ENCODE measurements at places on chromosomes 11 and 22.
A peak's percentile ranks its signal among the peaks of the same experiment; 100 is the strongest.

DNA sequence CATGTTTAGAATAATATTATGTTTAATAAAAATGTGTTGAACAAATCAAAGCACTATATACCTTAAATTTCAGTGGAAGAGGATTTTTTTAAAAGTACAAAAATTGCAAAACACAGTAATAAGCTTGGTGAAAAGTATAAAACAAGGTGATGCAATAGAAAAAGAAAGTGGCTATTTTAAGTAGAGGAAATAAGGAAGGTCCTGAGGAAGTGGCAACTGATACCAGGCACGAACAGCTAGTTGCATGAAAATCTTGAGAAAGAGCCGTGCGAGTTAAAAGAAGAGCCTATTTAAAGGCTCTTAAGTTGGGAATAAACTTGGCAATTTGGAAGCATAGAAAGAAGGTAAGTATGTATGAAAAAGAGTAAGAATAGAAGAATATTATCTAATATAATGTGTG, 1679.3 kb downstream of the LRRC4C start:
- DNase-seq = no peak

GRCh38 chr11:8577791-8578581, 16.0 kb downstream of the STK33 start:
- no peak for DNase-seq

GRCh38 chr11:60700689-60701468, 1.5 kb downstream of the MS4A8 start:
- no peak for DNase-seq

GRCh38 chr11:28903716-28904115, 795.5 kb downstream of the METTL15 start:
- DNase-seq = no peak

GRCh38 chr11:20056109-20056949, 103.9 kb downstream of the DBX1 start:
- DNase-seq = no peak

- DNase-seq = no peak
Observed at GRCh38 chr22:30323246-30323645, 3.5 kb downstream of the TBC1D10A start.

DNA sequence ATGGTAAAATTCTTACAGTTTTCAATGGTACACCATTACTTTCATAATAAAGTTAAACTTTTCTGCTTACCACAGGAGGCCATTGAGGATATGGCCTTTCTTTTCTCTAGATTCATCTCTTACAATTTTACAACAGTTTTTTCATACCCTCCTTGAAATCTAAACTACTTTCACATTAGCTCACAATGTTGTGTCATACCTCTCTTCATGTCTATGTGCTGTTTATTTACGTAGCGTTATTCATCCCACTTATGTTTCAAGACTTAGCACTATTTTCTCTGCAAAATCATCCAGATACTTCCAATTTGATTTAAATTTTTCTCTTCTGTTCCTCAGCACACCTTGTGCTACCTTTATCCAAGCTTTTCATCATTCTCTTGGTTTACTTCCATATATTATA, 123.3 kb downstream of the METTL15 start:
- no peak for DNase-seq

DNA sequence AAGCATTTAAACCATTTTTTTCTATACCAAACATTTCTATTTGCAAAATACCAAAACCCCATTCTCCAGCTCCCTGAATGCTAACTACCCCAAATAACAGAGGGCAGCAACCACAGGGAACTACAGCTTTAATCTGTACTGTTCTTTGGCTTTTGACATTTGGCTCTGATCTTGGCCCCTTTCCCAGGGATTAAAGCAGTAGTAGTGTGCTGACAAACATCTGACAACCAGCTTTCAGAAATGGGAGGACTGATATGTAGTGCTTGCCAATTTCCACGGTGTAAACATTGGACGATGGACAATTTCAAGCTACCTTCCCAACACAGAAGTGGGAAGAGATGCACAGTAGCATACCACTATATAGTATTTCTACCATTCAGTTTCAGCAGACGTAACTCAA, 88.4 kb upstream of the TEAD1 start:
- DNase-seq = no peak

- DNase-seq = no peak
Observed at GRCh38 chr11:66002648-66003225, 434 bp downstream of the BANF1 start.

DNA sequence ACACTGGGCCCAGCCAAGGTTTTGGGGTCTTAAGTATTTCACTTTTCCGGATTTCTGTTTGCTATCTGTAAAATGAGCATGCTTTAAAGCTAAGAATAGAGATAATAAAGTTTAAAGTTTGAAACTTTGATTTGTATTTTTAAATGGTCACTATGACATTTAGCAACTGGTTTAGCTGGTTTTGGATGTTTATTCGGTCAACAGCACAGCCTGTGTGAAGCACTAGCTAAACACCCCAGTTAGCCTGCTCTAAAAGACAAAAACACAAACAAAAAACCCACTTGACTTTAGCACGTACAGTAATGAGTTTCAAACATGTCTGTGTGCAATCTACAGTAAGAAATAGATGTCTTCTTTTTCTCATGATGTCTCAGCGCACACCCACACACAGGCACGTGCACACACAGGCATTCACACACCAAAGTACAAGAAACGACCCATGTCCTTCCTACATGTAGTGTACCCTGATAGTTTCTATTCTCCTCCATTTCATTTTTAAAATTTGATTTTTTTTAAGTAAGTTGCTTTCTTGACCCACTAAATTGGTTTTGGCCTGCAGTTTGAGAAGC, 29.4 kb downstream of the SLC1A2 start:
- no peak for DNase-seq

DNA sequence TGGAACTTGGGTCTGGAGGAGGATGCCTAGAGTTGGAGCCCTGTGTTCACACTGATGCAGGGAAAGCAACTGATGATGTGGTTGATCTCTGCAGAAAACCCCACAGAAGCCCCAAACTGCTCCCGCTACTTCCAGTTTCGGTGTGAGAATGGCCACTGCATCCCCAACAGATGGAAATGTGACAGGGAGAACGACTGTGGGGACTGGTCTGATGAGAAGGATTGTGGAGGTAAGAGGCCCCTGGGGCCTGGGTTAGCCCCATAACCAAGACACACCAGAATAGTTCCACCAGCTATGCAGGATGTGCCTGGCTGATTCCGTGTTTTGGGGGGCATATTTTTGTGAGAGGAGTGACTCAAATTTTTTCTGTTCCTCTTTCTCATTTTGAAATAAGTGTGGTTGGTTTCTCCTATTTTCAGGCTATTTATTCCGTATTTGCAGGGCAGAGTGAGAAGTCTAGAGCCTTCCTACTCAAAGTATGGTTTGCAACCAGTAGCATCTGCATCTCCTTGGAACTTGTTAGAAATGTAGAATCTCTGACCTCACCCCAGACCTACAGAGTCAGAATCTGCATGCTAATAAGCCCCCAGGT, 137.3 kb upstream of the SORL1-AS1 start:
- DNase-seq = no peak

DNA sequence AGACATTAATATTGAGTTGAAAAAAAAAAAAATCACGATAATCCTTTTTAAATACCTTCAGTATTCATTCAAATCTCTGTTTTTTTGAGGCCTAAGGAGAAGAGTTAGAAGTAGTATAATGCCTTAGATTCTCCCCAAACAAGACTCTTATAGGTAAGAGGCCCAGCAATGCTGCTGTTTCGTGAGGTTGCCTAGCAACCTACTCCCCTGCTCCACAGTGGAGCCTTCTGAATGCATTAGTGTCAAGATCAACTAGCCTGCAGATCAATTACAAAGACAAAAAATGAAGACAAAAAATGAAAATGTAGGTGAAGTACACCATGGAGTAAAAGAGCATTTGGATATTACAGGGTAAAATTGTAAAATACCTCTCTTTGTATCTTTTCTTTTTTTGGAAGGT, 229.8 kb upstream of the LUZP2 start:
- no peak for DNase-seq

- no peak for DNase-seq
Observed at GRCh38 chr11:37026741-37027140, 428.7 kb upstream of the RAG2 start.

DNA sequence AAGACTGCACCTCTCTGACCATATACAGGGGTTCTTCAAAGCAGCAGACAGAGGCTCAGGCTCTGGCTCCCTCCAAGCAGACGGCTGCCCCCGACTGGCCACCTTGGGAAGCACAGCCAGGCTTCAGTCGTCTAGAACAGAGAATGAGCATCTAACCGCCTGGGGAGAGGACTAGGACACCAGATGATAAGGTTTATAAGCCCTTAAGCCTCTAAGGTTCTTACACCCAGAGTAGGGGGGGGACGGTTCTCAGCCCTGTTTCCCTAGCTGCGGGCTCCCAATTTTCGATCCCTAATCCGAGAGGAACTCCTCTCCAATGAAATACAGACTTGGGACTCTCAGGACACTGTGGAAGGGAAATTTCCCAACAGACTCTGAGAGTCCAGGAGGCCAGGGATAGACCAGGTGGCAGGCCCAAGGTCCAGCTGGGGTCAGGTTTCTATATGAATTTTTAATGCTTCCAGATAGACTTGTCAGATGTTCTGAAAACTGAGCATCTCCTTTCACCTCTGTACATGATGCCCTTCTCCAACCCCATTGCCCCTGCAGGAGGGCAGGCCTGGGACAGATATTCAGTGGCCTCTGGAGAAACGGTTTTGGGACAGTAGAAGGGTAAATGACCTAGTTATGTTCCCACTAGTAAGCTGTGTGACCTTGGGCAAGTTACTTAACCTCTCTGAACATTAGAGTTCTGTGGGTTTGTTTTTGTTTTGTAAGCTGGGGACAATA, 20.2 kb downstream of the RTN4RL2 start:
- peak; percentile 43 for DNase-seq

GRCh38 chr11:126660321-126660720, 304.8 kb downstream of the ST3GAL4 start:
- no peak for DNase-seq

Measured in stimulated activated CD8-positive, alpha-beta memory T cell treated with anti-CD3 and anti-CD28 coated beads, Interleukin-7, amount 100 ng/mL, for 1 hour (primary cell).